ENCODE measurements at places on chromosomes 7 and 10. TPM values are rescaled to one million over a fixed set of nuclear protein-coding genes. Genes with fewer than 3 reads are reported as not detected.

DNA sequence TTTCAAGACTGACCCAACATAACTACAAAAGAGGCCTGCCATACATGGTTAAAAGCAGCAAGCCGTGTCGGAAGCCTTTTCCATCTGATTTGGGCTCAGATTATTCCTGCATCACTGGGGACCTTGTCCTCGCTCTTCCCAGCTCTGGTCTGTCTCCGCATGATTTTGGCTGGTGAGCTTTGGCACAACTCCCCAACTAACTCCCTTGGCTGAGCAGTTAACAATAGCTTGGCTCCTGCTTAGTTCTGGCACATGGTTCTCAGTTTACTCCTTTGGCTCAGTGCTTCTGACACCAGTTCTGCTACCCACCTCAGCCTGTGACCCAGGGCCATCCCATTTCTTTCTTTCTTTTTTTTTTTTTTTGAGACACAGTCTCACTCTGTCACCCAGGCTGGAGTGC is 17.0 kb downstream of the AGK start:
- no peak for DNase-seq

DNA sequence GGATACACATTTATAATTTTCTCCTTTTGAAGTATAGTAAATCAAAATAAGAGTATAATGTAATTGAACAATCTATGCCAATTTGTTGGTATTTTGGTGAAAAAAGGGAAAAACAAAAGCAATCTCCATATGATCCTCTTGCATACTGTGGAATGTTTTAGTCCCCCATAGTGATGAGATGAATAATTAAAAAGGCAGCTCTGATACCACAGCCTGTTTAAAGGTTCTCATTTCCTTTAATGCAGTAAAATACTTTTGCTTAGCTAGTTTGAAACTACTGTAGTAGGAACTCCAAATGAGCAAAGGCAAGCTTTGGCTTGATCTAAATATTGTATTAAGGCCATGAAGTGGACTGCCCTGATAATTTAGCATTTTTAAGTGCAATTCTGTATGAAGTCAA is 77.6 kb downstream of the VTI1A start:
- no peak for DNase-seq

- no peak for DNase-seq
These were observed 242.7 kb downstream of the KIF20B start for GRCh38 chr10:89944138-89944537.

- DNase-seq = no peak
These were observed 44.9 kb downstream of the FAS start for GRCh38 chr10:89035461-89035860.

DNA sequence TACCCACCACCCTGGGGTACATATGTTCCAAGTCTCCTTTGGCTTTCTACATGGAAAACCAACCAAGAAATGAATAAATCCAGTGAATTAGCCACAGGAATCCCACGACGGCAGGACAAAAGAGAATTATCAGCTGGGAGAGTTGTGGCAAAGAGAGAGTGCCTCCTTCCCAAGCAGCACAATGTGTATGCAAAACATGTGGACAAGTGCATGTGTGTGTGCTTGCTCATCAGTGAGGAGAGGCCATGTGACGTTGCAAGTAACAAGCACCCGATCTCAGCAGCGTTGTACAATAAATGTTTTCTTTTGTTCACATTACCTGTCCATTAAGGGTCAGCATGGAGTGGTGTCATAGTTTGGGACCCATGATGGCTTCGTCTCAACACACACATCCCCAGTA is 50.0 kb upstream of the EMX2 start:
- no peak for DNase-seq

DNA sequence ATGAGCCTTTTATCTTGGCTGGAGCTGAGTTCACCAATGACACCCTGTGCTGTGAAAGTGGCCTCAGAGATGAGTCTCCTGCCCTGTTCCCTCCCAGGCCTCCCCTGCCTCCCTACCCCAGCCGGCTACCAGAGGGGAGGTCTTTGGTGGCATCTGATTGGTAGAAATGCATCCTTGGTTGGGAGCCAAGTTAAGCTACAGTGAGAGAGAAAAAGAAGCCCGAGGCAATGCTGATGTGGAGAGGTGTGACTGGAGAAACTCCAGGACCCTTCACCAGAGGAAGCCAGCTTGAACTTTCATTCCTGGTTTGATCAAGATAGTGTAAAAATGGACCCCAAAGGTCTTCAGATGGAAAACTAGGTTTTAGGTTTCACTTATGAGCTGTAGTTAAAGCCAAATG is 191.1 kb upstream of the TCF7L2 start:
- no peak for DNase-seq

GRCh38 chr10:98267894-98268693 is at the start of gene LOXL4:
Gene LOXL4, minus strand, starts transcription at chr10:98268194. Its CDS starts 5,175 bp downstream, at chr10:98263019.
- DNase-seq = no peak

GRCh38 chr7:151934584-151934983 is 21.7 kb upstream of the GALNTL5 start:
- no peak for DNase-seq

- no peak for DNase-seq
These were observed 42.7 kb upstream of the DPYSL4 start for GRCh38 chr10:132144086-132144485.

DNA sequence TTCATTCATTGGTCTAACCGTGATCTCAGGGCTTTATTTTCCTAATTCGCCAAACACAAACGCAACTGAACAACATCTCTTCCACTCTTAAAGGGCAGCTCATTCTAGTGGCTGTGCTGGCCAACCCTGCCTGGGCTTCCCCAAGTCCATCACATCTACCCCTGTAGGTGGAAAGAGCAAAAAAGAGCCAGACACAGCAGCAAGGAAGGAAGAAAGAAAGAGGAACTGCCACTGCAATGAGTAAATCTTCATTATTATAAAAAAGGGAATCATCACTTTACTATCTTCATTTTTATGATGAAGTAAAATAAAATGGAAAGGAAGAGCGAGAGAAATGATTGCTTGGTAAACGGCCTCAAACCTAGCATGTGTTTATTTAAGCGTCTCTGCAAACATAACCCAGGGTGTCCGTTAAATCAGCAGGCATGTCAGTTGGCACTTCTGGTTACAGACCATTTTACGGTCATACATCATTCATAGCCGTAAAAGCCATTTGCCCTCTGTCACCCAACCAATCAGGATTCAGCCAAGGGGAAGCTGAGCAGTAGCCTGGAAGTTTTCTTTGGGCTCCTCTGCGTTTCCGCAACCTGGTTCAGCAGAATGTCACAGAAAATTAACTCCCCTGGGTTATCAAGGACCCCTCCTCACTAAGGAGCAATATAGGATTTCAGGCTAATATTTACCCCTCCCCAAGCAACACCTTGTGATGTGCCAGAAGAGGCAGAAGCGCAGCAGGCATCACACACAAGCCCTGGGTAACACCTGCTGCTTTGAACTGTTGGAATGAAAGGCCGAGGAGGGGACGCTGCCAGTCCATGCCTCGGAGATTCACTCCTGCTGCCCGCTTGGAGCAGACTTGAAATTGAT is 234.0 kb downstream of the SNX10 start:
- DNase-seq = no peak

GRCh38 chr10:31829776-31830175 is 98.9 kb downstream of the ARHGAP12 start:
- no peak for DNase-seq

GRCh38 chr7:94901981-94902380 is 5.4 kb upstream of the PPP1R9A start:
- DNase-seq = no peak

- no peak for DNase-seq
These were observed 188.0 kb upstream of the GPR26 start for GRCh38 chr10:123478116-123478515.

DNA sequence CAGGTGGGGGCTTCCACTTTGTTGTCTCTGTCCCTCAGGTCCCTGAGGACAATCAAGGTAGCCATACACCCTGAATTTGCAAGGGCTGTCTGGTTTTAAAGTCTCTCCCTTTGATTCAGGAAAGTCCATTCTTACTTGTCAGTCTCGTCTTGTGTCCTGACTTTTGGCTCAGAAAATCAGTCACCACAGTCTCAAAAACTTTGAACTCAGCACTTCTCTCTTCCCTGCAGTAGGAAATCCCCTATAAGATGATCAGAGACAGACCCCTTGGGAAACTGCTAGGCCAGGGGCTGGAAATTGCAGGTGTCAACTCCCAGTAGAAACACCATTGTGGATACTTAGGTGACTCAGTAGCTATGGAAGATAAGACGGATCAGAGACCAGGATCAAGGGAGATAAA is 73.1 kb downstream of the CDC123 start:
- DNase-seq = no peak

DNA sequence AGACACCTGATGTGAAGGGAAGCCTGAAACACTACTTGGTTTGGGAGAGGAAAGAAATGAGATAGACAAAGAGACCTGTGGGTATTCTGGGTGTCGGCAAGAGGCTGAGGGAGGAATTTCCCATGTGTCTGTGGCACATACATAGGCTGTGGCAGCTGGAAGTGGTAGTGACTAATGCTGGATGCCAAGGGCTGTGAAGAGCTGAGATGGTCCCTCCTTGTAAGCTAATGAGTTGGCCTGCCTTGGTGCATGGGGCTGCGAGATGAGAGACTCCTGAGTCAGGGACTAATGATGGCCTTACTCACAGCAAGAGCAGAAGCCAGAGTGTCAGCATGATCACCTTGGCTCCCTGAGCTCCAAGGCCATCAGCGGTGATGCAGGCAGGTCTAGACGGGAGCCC is 119.0 kb upstream of the EEPD1 start:
- no peak for DNase-seq

- no peak for DNase-seq
These were observed 10.8 kb upstream of the PPP1R3C start for GRCh38 chr10:91643700-91644099.

DNA sequence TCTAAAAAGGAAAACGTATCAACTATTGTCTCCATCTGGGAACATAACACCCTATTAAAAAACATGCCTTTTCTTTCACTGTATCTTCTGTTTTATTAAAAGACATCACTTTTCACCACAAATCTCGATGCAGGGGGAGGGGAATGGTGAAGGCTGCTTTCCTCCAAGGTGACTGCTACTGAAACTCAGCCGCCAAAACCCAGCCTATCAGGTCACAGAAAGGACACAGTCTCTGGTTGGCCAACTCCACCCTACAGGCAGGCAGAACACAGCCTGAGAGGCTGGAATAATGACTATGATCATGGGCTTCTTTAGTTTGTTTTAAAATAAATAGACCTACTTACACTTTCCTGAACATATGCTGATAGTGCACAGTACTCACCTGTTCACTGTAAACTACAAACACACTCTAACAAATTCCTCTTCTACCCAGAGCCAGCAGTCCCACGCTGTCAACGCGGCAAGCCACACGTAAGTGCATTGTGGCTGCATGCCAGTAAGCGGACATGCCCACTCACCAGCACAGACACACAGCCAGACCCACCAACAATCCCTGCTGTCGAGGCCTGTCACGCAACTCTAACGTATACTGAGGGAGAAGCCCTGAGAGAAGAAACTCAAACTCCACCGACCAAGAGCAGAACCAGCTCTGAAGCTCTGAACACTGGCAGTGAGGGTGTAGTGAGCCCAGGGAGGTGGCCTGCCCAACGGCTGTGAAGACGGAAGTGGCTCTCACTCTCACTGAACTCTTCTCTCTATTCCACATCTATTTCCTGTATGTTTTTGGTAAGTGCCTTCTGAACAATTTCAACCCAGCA is 41.8 kb downstream of the NCAPG2 start:
- DNase-seq = no peak

GRCh38 chr10:121131014-121131413 is 279.9 kb downstream of the WDR11 start:
- no peak for DNase-seq

- no peak for DNase-seq
These were observed 98.2 kb downstream of the PCDH15 start for GRCh38 chr10:54702583-54703485.

- no peak for DNase-seq
These were observed 352.7 kb downstream of the DNAJB6 start for GRCh38 chr7:157689269-157690057.

- DNase-seq = no peak
These were observed 140.8 kb downstream of the DGKB start for GRCh38 chr7:14761510-14762296.

DNA sequence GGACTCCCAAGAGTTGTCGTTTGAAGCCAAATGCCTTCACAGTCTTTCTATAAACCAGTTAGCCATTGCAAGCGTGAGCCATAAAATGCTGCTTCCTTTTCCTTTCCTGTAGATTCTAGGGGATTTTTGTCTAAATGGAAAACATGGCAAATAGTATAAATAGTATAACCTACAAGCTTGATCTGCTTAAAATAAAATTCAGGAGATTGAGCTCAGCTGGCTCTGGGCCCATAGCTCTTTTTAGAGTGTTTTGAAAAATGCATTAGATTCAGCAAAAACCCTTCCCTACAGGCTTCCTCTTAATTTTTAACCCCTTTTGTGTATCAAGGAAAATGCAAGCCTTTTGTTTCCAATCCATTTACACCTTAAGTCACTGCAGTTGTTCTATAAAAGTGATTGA is 190.1 kb upstream of the GDF10 start:
- DNase-seq = no peak

DNA sequence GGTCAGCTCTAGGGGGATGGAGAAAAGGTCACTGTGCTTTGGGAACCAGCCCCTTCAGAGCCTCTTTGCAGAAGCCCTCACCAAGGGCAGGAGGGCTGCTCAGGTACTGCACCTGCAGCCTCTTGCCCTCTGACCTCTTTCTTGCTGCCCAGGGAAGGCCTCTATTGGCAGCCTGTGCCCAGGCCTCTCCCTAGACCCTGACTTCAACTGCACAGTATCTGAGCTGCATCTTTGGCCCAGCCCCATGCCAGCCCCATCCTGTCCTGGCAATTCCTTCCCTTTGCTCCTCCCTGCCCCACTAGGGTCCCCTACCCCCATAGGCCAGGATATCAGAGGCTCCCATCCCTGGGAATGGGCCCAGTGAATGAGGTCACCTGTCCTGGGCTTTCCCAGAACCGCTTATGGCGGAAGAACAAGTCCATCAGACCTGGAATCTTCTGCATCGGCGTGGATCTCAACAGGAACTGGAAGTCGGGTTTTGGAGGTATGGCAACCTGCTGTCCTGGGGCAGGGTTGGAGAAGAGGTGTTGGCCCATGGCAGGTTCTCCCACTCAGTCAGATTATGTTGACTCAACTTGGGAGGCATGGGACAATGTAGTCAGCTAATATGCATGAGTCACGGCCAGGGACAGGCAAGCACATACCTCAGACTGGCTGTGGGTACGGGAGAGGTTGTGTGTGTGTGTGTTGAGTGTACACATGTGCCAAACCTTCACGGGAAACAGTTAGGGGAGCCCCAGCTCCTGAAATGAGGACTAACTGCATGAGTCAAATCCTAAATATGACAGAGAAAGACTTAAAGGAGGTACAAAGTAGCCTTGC is 17.1 kb upstream of the CPA1 start:
- DNase-seq = peak; percentile 31

MTURN gene
- 2.5 TPM for total RNA-seq

SPDYE5 gene
- not detected for total RNA-seq

FRG2B gene
- not detected for total RNA-seq

CASD1 gene
- total RNA-seq = 10.5 TPM

TEX47 gene
- total RNA-seq = not detected

VSTM4 gene
- total RNA-seq = not detected

GPR37 gene
- total RNA-seq = 3.8 TPM

RASSF4 gene
- 0.63 TPM for total RNA-seq

LBX1 gene
- total RNA-seq = 0.12 TPM
